ENCODE measurements at places on chromosomes 7 and 10.
A peak's percentile ranks its signal among the peaks of the same experiment; 100 is the strongest.

GRCh38 chr10:88562152-88562551 lies 21.0 kb downstream of the RNLS start:
- DNase-seq, result no peak
- no peak overlapping the region for H3K27ac ChIP-seq
- H3K4me1 ChIP-seq, result peaks cover 7% of the 10 kb centered on the region

DNA sequence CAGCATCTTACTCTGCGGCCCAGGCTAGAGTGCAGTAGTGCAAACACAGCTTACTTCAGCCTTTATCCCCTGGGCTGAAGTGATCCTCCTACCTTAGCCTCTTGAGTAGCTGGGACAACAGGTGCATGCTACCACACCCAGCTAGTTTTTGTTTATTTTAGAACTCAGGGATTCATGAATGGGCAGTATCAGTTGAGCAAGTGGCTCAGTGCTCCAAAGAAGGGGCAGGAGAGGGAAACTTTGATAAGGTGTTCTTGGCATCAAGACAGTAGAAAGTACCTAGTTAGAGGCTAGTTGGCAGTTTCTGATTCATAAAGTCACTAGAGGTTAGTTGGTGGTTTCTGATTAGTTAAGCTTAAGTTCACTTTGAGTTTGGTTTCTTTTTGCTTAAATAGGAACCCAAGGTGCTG lies 18.4 kb downstream of the TRIM24 start:
- no peak overlapping the region for H3K27ac ChIP-seq
- no peak for DNase-seq
- H3K4me1 ChIP-seq, result peaks cover 65% of the 10 kb centered on the region
- peaks cover 2% of the 10 kb centered on the region for H3K36me3 ChIP-seq
- no peaks in the 10 kb centered on the region for H3K27me3 ChIP-seq
- H3K4me3 ChIP-seq, result no peak overlapping the region

DNA sequence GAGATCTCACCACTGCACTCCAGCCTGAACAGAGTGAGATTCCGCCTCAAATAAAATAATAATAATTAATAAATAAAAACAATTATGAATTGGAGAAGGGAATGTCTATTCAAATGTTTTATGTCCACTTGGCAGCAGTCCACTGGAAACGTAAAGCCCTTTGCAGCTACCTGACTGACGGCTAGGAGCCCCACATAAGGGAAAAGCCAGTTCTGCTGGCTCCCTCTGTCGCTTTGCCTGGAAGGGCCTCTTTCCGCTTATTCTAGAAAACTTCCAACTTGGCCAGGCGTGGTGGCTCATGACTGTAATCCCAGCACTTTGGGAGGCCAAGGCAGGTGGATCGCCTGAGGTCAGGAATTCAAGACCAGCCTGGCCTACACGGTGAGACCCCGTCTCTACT lies 6.1 kb upstream of the TNS3 start:
- no peak for DNase-seq
- H3K4me3 ChIP-seq, result no peak overlapping the region
- no peaks in the 10 kb centered on the region for H3K4me1 ChIP-seq
- peaks cover 9% of the 10 kb centered on the region for H3K27me3 ChIP-seq

- no peak for DNase-seq
- peaks cover 4% of the 10 kb centered on the region for H3K27me3 ChIP-seq
- H3K4me3 ChIP-seq, result no peak overlapping the region
- no peak overlapping the region for H3K27ac ChIP-seq
Observed at GRCh38 chr7:121525155-121525819, 129.2 kb upstream of the FAM3C start.

DNA sequence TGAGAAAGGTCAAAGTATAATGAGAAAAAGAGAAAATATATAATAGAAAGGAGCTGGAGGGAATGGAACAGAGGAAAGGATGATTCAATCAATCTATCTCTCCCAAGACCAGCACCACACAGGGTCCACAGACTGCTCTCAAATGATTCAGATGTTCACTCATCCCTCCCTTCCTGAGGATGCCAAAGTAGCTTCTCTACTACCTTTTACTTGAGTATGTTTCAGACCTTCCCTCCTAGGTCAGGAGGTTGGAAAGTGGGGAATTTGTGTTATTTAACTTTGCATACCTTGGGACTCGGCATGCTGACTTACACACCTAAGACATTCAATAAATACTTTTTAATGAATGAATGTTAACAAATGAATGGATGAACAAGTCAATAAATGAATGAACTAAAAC lies 30.6 kb downstream of the CPVL start:
- DNase-seq, result no peak
- no peak overlapping the region for H3K27ac ChIP-seq
- H3K4me1 ChIP-seq, result peaks cover 13% of the 10 kb centered on the region
- H3K36me3 ChIP-seq, result no peaks in the 10 kb centered on the region
- H3K27me3 ChIP-seq, result peaks cover 17% of the 10 kb centered on the region

- no peaks in the 10 kb centered on the region for H3K36me3 ChIP-seq
- H3K27me3 ChIP-seq, result peaks cover 8% of the 10 kb centered on the region
- H3K4me3 ChIP-seq, result no peak overlapping the region
- DNase-seq, result no peak
- peaks cover 2% of the 10 kb centered on the region for H3K4me1 ChIP-seq
- no peak overlapping the region for H3K27ac ChIP-seq
Observed at GRCh38 chr7:22159341-22159740, 197.6 kb downstream of the RAPGEF5 start.

- H3K4me3 ChIP-seq, result peak overlapping the region; percentile 63
- peaks cover 16% of the 10 kb centered on the region for H3K36me3 ChIP-seq
- DNase-seq, result peak; percentile 85
Observed at GRCh38 chr10:133258818-133259601, 17.7 kb downstream of the ADAM8 start.

DNA sequence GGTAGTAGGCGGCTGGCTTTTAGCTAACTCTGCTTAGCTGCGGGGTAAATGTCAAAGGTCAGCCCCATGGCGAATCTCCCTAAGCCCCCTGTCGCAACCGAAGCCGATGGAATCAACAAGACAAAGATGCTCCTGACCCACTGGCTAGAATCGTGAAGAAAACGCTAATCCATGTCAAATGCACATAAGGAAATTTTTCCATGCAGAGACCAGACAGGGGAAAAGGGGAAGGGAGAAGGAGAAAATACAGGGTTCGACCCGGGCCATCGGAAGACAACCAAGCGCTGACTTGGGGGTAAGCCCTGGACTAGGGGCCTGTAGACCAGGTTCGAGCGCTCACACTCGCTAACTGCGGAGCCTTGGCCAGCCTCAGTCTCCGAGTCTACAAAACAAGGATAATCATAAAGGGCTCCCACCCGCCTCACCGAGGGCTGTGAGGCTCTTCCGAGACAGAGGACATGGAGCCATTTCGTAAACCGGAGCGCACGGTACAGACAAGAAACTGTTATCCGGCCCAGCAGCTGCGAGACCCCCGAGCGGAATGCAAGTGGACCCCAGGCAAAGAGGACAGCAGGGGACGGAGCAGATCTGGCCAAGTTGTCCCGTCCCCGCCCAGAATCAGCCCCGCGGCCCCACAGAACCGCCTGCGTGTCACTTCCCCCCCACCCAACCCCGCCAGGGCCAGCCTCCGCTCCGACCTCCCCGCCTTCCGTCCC lies 507 bp downstream of the SAR1A start:
- H3K27ac ChIP-seq, result peak overlapping the region; percentile 96
- peaks cover 68% of the 10 kb centered on the region for H3K4me1 ChIP-seq
- no peaks in the 10 kb centered on the region for H3K27me3 ChIP-seq
- H3K4me3 ChIP-seq, result peak overlapping the region; percentile 94

GRCh38 chr10:32413513-32413912 lies 32.4 kb upstream of the CCDC7 start:
- H3K27ac ChIP-seq, result peak overlapping the region; percentile 66
- peak; percentile 49 for DNase-seq
- peaks cover 17% of the 10 kb centered on the region for H3K4me1 ChIP-seq
- no peaks in the 10 kb centered on the region for H3K27me3 ChIP-seq

- no peaks in the 10 kb centered on the region for H3K36me3 ChIP-seq
- no peak for DNase-seq
- no peaks in the 10 kb centered on the region for H3K4me1 ChIP-seq
Observed at GRCh38 chr10:88534072-88534665, 48.9 kb downstream of the RNLS start.

DNA sequence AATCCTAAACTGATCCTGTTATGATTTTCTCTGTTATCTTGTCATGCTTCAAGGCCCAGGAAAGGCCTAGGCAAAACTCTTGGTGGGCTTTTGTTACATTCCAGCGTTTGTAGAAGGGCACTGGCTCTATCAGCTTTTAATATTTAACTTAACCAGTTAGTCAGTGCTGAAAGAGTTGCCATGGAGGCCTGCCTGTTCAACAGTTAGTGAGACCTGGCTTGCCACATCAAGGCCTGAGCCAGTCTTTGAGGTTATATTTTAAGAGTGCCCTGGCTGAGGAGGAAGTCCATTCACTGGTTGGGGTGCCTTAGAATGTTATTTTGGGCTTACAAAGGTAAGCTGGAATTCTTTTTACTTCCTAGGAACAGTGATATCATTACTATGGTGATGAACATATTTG lies 144.1 kb upstream of the NRG3 start:
- peaks cover under 1% of the 10 kb centered on the region for H3K4me1 ChIP-seq
- H3K27ac ChIP-seq, result no peak overlapping the region
- no peaks in the 10 kb centered on the region for H3K36me3 ChIP-seq
- DNase-seq, result no peak
- H3K4me3 ChIP-seq, result no peak overlapping the region
- H3K27me3 ChIP-seq, result no peaks in the 10 kb centered on the region

DNA sequence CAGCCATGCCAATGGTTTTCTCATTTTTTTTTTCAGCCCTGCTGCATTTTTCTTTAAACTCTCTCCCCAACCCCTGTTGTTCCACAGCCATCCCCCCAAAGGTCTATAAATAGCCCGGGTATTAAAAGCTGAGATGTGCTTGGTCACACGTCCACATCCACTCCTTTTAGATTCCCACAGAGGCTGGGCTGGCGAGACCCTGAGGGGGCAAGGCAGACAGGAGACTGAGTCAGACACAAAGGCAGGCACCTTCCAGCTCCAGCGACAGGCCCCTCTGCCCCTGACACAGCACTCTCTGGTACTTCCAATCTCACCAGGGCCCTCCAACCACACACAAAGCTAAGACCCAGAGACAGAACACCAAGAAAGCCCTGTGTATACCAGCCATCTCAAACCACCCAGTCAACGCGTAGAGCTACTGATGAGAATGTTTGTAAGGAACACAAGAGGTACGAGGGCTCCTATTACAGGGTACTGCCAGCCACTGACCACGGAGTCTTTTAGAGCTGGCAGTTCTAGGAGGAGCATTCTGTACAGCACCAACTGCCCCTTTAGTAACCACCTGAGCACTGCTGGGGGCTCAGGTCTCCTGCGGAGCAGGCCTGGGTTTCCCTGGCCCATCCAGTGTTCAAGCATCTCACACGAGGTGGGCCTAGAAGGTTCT lies 64.2 kb upstream of the DDC start:
- DNase-seq, result no peak
- no peaks in the 10 kb centered on the region for H3K36me3 ChIP-seq
- no peak overlapping the region for H3K27ac ChIP-seq
- peaks cover 5% of the 10 kb centered on the region for H3K4me1 ChIP-seq

DNA sequence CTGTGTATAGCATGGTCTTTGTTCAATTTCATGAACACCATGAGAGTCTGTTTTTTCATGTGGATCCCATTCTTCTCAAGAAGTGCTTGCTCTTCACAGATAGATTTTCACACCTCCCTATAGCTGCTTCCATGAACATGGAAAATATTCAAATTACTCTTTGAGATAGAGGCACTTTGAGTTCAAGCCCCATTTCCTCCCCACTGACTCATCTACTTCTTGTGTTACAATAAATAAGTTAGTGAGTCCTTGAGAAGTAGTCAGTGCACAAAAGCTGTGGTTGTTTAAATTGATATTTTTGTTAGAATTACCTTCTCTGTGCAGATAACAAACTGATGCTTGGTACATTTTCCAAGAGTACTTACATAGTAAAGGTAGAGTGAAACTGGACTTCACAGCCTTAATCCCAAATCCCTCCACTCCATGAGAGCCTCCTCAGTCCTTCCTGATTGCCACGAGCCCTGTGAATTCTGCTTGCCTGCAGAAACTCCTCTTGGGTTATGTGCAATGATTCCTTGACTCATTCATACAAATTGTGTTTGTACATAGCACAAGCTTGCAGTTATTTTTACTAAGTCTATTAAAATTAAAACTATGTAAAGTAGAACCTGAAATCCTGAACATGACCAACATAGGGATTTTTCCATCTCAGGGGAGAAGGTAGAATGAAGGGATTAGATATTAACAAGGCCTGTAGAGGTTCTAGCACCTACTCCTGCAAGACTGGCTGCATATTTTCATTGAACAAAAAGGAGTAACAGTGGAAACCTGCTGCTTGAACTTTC lies 496.2 kb downstream of the TNS3 start:
- H3K36me3 ChIP-seq, result no peaks in the 10 kb centered on the region
- no peaks in the 10 kb centered on the region for H3K4me1 ChIP-seq
- DNase-seq, result no peak
- peaks cover 11% of the 10 kb centered on the region for H3K27me3 ChIP-seq
- no peak overlapping the region for H3K4me3 ChIP-seq

DNA sequence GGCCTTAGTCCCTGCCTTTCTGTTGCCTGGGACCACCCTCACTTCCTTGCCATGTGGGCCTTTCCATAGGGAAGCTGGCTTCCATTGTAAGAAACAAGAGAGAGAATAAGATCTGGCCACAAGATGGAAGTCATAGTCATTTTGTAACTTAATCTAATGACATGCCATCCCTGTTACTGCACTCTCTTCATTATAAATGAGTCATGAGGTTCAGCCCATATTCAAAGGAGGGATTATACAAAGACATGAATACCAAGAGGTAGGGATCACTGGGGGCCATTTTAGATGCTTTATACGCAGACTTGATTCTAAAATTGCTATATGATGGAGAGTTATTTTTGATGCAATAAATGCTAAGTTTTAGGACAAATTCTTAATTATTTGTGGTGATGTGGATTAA lies 75.2 kb upstream of the CELF2 start:
- H3K27ac ChIP-seq, result no peak overlapping the region
- H3K4me3 ChIP-seq, result no peak overlapping the region
- no peaks in the 10 kb centered on the region for H3K4me1 ChIP-seq
- peaks cover 19% of the 10 kb centered on the region for H3K27me3 ChIP-seq
- no peak for DNase-seq
- H3K36me3 ChIP-seq, result no peaks in the 10 kb centered on the region

DNA sequence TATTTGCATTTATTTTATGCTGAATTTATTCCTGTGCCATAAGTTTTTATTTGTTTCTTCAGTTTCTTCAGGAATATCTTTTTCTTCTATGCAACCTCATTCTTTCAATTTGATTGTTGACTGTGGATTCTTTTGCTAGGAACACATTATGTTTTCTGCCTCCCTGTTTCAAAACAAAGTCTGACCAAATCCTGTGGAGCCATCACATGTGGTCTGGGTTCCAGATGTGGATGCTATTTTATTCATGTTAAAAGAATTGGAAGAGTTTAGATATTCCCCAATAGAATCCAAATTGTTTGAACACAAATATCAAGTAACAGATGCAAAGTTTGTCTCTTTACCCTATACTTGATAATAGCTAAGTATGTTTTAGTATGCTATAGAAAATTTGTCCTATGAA lies 56.8 kb upstream of the LRRC17 start:
- DNase-seq, result no peak
- H3K4me1 ChIP-seq, result no peaks in the 10 kb centered on the region
- H3K27me3 ChIP-seq, result no peaks in the 10 kb centered on the region
- no peak overlapping the region for H3K4me3 ChIP-seq
- peaks cover 13% of the 10 kb centered on the region for H3K36me3 ChIP-seq
- H3K27ac ChIP-seq, result no peak overlapping the region

GRCh38 chr10:129364949-129365348 lies 102.1 kb upstream of the MGMT start:
- H3K4me3 ChIP-seq, result no peak overlapping the region
- no peaks in the 10 kb centered on the region for H3K4me1 ChIP-seq
- H3K27me3 ChIP-seq, result peaks cover 5% of the 10 kb centered on the region
- H3K27ac ChIP-seq, result no peak overlapping the region
